ENCODE measurements at places on chromosomes 6 and 20.

- DNase-seq, result no peak
Measured at GRCh38 chr6:160420969-160421556, 72.9 kb downstream of the SLC22A3 start.

- no peak for DNase-seq
Measured at GRCh38 chr20:33009214-33010132, 2.0 kb downstream of the BPIFB2 start.

DNA sequence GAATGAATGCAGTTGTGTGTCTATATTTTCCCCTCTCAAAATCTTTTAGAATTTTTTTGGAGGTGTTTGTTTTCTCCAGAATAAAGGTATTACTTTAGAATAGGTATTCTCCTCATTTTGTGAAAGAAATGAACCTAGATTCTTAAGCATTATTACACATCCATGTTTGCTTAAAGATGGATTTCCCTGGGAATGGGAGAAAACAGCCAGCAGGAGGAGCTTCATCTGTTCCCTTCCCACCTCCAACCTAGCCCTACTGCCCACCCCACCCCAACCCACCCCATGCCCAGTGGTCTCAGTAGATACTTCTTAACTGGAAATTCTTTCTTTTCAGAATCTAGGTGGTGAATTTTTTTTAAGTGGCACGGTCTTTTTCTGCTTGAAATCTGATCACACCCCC, 127.8 kb downstream of the CD109 start:
- no peak for DNase-seq

GRCh38 chr6:135703621-135704020, 147.9 kb upstream of the PDE7B start:
- DNase-seq, result no peak

DNA sequence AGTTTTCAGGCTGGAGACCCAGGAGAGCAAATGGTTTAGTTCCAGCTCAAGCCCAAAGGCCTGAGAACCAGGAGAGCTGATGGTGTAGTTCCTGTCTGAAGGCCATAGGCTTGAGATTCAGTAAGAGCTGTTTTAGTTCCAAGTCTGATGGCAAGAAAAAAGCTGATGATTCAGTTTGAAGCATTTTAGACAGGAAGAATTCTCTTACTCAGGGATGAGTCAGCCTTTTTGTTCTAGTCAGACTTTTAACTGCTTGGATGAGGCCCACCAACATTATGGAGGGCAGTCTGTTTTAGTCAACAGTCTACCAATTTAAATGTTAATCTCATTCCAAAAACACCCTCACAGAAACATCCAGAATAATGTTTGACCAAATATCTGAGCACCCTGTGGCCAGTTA, 2.5 kb downstream of the ZSCAN26 start:
- DNase-seq, result no peak

DNA sequence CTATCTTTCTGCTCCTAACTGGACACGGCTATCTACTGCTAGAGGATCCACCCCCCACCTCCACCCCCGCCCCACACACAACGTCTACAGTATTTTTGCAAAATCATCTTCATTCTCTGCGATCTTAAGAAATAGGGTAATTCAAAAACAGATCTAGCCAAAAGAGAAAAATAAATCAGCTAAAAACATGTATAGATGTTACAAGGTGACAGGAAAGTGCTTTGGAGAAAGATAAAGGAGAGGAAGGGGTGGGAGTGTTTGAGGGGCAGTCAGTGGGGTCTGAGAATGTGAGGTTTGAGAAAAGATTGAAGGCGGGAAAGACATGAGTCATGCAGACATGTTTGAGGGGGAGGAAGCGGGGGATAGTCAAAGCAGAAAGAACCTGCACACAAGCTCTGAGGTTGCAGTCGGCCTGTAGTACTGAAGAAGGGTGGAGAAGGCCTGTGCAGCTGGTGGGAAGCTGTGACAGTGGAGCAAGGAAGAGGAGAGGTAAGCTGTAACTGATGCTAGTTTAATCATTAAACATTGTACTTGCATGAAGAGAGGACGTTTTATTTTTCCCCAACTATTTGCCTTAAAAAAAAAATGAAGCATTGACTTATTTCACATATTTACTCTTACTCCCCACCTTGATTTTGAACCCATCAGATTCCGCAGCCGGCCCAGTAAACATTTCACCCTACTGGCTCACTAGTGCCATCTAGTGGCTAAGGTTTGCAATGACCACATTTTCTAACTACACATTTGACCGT, 332.6 kb downstream of the ADGRB3 start:
- DNase-seq, result peak; percentile 53

- no peak for DNase-seq
Measured at GRCh38 chr6:156269751-156270369, 507.3 kb upstream of the ARID1B start.

GRCh38 chr6:167046861-167047495, 47.8 kb downstream of the CEP43 start:
- no peak for DNase-seq

DNA sequence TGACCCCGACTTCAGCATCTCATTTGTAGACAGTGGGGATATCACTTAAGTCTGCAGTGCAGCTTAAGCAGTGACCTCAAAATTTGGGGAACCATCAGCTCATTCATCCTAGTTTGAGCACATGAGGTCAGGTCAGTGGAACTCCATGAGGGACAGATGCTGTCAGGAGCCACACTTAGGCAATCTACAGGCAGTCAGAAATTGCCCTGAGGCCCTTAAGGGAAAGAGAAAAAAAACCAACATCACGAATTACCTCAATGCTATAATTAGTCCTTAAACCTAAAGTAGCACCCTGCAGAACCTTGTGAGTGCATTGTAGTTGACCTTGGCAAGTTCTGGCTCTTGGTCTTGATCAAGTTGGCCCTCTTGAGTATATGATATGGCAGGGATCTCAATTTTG, 21.1 kb downstream of the TMEM74B start:
- DNase-seq, result no peak

DNA sequence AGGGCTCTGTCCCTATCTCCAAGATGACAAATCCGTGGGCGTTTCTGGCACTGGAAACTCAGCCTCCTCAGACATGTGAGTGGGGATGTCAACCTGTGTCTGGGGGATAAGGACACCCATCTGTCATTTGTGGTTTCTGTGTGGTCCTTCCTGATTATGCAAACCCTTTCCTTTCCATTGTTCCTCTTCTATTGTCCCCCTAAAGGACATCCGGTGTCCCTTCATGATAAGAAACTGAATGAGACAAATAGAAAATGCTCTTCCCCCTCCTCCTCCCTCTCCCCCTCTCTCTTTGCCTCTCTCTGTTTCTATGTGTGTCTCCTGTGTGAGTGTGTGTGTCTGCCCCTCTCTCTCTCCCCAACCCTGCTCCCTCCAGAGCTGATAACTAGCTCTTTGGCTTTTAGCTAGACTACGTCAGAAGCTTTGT, 11.5 kb upstream of the GLP1R start:
- no peak for DNase-seq

GRCh38 chr6:155340464-155341129, 26.3 kb upstream of the TFB1M start:
- DNase-seq, result no peak

GRCh38 chr6:159229651-159230051, 60.5 kb downstream of the FNDC1 start:
- no peak for DNase-seq

GRCh38 chr6:88442737-88443136, 276.6 kb upstream of the CNR1 start:
- no peak for DNase-seq

GRCh38 chr6:73519926-73520687, 725 bp downstream of the EEF1A1 start:
- peak; percentile 38 for DNase-seq

GRCh38 chr20:13255356-13255755, 34.3 kb downstream of the ISM1 start:
- no peak for DNase-seq

GRCh38 chr20:36377348-36378326, 71.5 kb downstream of the DLGAP4 start:
- DNase-seq, result no peak

GRCh38 chr6:53873922-53874321, 79.1 kb downstream of the LRRC1 start:
- DNase-seq, result no peak

DNA sequence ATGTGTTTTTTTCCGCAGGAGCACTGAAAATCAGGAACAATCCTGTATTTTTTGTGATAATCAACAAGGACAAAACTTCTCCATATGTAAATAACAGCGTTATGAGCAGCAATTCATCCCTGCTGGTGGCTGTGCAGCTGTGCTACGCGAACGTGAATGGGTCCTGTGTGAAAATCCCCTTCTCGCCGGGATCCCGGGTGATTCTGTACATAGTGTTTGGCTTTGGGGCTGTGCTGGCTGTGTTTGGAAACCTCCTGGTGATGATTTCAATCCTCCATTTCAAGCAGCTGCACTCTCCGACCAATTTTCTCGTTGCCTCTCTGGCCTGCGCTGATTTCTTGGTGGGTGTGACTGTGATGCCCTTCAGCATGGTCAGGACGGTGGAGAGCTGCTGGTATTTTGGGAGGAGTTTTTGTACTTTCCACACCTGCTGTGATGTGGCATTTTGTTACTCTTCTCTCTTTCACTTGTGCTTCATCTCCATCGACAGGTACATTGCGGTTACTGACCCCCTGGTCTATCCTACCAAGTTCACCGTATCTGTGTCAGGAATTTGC, at the start of gene TAAR6:
Gene TAAR6 (plus strand): TSS at position 102 of the 557 bp plus-strand sequence. CDS start 0 bp downstream, at position 102.
- no peak for DNase-seq

- DNase-seq, result no peak
Measured at GRCh38 chr6:3911614-3912336, 62.6 kb downstream of the FAM50B start.

- no peak for DNase-seq
Measured at GRCh38 chr6:1226277-1227099, 85.4 kb upstream of the FOXQ1 start.

DNA sequence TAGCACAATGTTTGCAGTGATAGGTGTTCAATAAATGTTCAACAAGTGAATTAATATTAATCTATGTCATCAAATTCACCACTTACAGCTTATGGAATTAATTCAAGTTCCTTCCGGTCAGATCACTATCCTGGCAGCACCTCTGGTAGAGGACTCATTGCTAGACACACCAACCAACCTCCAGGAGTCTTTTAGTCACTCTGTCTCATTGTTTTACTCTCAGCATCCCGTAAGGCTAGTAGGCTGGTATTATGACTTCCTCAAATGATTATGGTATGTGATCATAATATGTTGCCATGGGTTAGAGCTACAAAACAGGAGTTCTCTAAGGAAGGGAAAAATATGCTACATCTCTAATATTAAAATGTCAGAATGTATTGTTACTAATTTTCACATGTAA, 21.7 kb upstream of the MMS22L start:
- DNase-seq, result no peak

DNA sequence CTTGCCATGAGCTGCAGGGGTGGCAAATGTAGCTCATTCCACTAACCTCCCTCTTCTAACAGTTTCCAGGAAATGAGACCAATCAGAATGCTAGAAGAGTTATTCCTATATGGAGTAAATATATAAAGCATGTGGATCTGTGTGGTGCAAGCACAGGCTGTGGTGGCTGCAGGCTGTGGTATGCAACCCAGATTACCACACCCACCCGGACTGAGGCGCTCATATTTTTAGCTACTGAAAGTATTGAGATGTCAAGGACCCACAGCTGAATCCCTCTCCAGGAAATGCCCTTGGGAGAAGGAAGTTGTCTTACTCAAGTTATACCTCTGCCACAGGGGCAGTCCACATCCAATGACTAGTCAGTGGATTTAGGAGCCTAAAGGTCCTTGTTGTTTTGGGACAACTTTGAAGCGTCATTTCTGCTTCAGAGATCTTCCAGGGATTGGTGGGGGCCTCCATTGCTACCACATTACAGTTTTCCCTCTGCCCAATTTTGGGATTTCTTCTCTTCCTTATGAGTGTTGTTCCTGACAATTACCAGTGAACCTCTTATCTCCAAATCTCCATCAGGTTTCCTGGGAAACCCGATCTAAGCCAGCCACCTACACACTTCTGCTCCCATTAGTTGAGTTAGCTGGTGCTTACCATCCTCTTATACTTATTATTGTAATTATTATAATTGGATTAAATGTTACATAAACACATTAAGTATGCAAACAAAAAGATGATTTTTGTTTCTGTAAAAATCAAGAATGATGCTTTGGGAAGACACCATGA, 12.1 kb upstream of the REPS1 start:
- DNase-seq, result peak; percentile 45

DNA sequence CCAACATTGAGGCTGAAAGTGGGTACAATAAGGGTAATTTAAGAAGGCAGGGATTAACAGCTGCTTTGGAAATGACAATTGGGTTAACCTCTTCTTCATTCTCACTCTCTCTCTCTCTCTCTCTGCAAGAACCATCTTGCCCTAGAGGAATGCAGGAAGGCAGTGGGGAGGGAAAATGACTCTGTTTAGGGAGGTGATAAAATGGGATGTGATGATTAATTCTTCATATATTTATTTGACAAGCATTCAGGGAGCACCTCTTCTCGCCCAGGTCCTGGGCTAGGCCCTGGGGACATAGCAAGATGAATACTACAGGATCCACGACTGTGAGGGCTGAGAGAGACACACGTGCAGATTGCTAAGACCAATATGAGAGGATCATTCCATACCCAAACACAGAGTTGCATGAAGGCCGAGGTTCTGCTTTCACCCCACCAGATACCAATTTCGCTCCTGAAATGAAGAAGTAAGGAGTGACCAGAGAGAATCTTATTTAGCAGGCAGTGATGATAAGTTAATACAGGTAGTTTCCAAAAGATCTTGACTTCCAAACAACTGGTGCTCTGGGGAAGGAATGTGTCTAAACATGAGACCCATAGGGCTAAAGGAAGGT, 13.3 kb upstream of the PTPN1 start:
- DNase-seq, result no peak

- DNase-seq, result no peak
Measured at GRCh38 chr20:14264869-14265268, 72.5 kb downstream of the FLRT3 start.

- DNase-seq, result no peak
Measured at GRCh38 chr20:62243106-62243505, 4.8 kb downstream of the OSBPL2 start.

DNA sequence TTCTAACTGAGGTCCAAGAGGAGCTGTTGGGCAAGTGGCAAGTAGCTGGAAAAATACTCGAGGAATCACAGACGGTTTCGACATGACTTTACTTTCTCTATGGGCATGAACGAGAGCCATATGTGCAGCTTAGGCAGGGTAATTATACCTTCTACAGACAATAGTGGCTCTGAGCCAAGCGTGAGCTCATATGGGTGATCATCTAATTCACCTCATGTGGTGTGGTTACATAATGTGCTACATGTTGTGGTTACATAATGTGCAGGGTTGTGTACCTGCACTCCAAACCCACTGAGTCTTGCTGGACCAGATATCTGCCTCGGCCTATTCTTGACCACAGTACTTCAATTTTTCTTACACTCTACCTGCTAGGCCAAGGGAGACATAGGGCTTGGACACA, 771.7 kb upstream of the EYS start:
- no peak for DNase-seq

- peak; percentile 67 for DNase-seq
Measured at GRCh38 chr6:13485923-13486562, 1.4 kb downstream of the GFOD1 start.
